Retinal pigment epithelial cell (primary cell): ENCODE measurements at places on chromosomes 11 and 22.

GRCh38 chr11:96905663-96906062 lies 515.9 kb downstream of the JRKL start:
- DNase-seq = no peak

DNA sequence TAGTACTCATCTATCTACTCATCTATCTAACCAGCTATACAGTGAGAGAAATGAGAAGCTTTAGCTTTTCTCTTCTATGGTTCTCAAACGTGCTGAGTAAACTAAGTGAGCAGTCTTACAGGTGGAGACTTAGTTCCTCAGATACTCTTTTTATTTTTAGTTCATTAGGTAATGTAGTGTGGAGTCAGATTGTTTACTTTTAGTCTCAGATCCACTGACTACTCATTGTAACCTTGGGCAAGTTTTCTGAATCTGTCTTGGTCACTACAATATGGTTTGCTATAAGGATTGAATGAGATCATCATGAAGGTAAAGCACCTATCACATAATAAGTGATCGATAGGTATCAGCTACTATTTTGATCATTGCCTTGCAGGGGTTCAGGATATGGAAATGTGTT lies 160.1 kb downstream of the RAB38 start:
- no peak for DNase-seq

DNA sequence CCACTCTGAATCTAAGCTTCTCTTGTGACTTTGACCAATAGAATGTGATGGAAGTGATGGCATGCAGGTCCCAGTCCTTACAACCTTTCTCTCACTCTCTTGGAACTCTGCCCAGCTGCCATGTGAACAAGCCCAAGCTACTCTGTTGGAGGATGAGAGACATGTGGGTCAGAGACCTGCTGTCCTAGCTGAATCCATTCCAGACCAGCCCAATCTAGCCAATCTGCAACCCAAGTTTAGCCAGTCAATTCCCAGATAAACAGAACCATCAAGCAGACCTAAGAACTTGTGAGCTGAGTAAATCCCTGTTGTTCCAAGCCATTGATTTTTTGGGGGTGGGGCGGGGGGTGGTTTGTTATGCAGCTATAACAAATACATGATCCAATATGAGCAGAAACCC lies 69.2 kb upstream of the GRK3 start:
- DNase-seq = no peak

GRCh38 chr22:36638747-36639146 lies 64.8 kb downstream of the CACNG2 start:
- no peak for DNase-seq

DNA sequence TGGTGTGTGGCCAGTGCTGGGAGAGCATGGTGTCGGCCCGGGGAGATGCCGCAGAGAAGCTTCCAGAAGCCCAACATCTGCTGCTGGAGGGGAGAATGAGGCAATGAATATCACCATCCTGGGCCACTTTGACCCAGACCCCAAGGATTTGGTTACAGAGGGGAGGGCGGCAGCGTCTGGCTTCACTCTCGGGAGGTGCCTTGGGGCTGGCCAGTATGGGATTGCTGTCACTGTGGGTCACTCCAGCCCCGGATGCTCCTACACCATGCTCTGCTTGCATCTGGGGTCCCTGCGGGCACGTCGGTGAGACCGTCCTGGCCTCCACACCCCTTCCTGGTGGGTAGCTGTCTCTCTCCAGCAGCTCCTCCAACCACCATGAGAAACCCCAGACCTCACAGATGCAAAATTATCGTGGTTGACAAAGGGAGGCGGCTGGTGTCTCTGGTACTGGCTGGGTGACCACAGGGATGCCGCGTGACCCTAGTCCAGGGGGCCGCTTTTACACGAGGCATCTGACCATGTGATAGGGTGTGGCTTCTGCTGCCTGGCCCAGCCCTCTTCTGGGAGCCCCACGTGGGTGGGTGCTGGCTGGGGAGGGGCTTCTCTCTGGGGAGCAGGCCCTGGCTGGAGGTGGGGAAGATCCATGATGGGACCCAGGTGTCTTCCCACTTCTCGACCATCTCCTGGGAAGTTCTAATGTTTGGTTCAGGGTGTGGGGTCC lies 5.7 kb downstream of the KCNQ1 start:
- DNase-seq = no peak

- no peak for DNase-seq
These were observed 10.6 kb downstream of the LTBP3 start for GRCh38 chr11:65547446-65548125.

DNA sequence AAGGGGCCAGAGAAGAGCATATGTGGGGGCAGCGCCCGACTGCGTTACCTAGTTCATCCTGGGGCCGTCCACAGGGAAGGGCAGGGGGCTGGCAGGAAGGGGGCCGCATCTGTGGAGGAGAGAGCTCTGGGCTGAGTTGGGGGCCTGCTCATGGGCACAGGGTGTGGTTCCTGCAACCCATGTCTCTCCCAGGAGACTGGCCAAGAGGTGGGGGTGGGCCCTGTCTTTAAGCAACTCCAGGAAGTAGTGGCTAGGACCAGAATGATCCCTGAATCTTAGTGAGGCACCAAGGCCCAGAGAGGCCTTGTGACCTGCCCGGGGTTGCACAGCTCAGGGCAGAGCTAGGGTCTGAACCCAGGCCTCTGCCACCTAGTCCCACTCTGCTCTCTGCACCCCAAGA lies 21.9 kb downstream of the CSNK1E start:
- no peak for DNase-seq

DNA sequence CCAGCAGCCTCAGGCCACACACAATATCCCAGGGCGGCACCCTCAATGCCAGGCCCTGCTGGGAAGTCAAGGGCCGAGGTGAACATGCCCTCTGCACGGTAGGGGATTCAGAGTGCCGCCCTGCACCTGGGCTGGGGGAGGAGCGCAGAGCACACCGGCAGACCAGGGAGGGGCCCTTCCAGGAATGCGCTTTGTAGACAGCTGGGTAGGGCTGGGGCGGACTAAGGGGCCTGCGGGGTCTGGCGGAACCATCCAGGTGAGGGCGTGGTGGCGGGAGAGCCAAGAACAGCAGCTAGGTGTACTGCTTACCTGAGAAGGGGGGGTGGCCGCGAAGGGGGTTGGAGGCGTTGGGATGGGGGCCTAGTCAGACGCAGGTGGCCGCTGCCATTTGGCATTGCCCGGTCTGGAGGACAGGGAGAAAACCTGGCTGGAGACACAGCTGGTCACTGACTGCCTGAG lies 26.0 kb downstream of the DUSP8 start:
- DNase-seq = no peak

- no peak for DNase-seq
These were observed 9.4 kb downstream of the PGM2L1 start for GRCh38 chr11:74388678-74389327.

DNA sequence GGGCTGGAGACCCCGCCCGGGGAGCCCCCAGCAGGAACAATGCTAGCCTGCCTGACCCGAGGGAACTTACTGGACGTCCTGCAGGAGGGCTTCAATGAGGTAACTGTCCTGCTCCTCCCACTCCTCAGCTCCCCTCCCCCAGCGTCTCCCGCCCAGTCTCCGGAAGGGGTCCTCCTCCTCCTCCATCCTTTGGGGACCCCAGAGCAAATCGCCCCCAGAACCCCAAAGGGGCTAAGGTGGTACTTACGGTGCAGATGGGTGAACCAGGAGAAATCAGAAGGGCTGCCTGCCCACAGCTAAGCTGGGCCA lies 272 bp downstream of the DIXDC1 start:
- DNase-seq = no peak

DNA sequence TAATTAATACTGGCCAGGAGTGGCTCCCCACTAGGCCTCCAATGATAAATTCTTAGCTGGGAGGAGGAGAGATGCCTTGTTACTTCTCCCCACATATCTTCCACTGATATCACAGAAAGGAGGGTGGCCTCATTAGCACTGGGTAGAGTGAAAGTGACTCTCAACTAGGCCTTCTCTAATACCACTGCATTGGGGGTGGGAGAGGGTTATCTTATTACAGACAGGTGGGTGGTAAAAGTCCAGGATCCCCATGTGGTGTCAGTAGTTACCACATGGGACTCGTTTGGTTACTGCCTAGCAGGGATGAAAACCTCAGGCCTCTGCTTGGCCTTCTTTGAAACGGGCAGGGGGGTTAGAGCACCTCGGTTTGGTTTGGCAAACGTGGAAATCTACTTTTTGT lies 167.3 kb downstream of the UVRAG start:
- no peak for DNase-seq

GRCh38 chr11:83033972-83034672 lies 37.6 kb downstream of the RAB30 start:
- DNase-seq = peak; percentile 33

- DNase-seq = no peak
These were observed 124.3 kb downstream of the RBFOX2 start for GRCh38 chr22:35904336-35904692.

GRCh38 chr11:63764340-63764678 lies 4.3 kb downstream of the ZFTA start:
- no peak for DNase-seq

DNA sequence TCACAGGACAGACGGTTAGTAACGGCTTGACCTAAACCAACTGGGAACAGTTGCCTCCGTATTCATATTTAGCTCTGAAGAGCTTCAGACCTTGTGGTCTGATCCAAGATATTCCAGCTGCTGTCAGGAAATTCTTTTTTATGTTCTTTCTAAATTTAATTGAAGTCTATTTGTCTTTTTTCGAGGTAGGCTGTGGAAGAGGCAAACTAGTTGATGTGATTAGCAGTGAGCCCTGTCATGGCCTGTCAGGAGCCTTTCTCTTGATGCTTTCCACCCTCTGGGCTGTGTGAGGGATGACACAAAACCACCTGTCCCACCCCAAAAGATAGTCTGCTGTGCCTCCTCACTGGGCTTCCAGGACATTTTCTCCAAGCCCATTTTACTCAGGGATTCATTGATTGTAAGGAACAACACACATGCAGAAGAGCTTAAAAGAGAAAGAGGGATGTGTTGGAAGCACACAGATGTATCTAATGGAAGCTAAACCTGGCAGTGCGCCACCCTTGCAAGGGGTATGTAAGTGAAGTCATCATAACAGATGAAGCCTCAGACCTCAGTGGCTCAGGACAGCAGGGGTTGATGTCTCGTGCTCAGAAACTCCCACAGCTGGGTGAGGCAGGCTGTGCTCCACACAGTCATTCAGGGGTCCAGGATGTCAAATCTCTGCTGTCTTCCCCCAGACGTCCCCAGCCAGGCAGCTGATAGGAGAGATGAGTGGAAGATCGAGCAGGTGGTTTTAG lies 170.0 kb downstream of the NCAM1 start:
- no peak for DNase-seq

DNA sequence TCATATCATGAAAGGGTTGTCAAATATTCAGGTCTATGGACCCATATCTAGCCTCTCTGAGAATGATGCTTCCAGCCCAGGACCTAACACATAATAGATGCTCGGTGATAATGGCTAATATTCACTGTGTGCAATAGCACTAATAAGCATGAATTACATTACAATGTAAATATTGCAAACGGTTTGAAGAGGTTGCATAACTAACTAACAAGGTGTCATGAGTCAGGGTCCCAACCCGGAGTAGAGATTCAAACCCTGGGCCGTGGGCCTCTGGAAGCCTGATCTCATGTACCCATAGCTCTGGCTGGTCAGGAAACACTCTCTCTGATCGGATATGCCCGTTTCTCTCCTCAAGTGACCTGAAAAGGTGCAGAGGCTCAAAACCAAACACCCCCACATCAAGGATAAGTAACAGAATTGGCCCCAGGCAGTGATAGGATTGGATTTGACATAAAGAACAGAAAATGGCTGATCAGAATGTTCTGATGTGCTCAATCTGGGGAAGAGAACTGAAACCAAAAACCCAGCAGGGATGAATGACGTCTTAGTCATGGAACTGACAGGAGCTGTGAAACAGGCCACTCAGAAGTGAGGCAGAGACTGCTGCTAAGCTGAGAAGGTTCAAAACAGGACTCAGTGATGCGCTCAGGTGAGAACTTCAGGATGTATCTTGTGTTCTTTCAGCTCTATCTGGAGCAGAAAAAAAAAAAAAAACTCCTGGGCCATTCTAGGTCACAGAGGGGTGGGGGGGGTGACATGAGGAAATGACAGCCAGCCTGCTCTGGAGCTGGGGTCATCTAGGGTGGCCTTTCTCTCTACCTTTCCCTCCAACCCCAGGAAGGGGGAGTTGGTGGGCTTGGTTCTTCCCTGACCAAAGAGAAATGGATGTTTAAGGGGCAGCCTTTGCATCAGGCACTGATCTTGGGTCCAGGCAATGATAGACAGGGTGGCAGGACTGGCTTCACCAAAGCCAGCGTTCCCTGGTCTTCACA lies 6.6 kb upstream of the KCTD17 start:
- DNase-seq = no peak

- no peak for DNase-seq
These were observed 141.3 kb upstream of the TTC12 start for GRCh38 chr11:113173126-113173525.

DNA sequence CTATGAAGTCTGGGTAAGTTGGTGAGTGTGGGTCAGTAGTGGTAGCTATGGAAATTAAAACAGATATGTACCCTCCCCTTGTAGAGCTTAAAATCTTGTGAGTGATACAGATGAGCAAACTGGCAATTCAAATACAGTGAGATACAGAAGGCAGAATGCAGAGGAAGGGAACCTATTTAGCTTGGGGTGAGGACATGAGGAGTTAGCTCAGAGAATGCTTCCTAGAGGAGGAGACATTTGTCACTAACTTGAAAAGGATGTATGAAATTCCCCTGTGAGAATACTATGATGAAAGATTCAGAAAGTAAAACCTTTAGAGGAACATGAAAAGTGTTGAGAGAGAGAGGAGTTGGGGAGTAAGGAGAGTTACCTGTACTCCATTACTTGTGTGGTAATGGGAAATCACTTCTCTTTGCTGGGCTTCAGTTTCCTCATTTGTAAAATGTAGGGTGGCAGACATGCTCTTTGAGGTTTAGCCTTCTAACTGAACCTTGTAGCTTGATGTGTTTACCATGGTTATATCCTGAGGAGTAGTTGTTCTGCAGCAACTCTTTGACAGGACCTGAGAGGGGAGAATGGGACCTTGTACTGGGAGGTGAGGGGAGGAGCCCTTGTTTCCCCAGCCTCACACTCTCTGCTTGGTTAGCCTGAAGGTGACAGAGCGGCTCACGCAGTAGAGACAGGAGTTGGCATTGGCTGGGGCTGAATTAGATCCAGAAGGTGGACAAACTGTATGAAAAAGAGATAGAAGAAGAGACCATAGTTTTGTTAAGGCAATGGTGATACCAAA lies 17.9 kb downstream of the SWAP70 start:
- DNase-seq = no peak

DNA sequence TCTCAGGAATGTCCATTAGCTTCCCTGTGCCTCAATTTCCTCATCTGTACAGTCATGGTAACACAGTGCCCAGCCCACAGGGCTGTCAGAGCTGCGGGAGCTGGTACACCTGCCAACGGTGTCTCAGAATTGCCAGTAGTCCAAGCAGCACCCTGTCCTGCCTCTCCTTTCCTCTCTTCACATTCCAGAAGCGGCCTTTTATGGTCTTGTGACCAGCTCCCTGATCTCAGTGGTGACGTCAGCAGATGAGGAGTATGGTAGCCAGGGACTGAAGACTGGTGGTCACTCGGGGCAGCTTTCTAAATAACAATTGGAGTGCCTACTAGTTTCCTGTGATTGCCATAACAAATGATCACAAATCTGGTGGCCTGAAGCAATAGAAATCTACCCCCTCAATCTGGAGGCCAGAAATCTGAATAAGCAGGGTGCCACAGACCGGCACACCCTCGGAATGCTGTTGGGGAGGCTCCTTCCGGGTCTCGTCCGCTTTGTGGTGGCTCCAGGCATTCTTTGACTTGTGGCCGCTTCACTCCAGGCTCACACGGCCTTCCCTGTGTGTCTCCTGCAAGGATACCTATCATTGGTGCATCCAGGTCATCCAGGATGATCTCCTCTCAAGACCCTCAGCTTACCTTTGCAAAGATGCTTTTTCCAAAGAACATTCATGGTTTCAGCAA lies 2.1 kb downstream of the FADD start:
- peak; percentile 42 for DNase-seq
